ENCODE measurements at places on chromosomes 2 and 18.

DNA sequence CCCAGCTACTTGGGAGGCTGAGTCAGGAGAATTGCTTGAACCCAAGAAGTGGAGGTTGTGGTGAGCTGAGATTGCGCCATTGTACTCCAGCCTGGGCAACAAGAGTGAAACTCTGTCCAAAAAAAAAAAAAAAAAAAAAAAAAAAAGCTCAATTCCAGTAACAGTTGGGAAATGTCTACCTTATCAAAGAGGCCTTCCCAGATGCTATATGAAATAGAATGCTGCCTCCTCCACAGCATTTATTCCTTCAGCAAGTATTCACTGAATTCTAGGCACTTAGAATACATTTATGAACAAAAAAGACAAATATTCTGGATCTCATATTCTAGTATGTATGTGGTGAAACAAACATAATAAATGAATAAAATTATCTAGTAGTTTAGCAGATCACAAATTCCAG, 12.8 kb upstream of the CDK5R2 start:
- DNase-seq = no peak

- no peak for DNase-seq
Observed at GRCh38 chr2:237648016-237648381, 20.6 kb downstream of the LRRFIP1 start.

DNA sequence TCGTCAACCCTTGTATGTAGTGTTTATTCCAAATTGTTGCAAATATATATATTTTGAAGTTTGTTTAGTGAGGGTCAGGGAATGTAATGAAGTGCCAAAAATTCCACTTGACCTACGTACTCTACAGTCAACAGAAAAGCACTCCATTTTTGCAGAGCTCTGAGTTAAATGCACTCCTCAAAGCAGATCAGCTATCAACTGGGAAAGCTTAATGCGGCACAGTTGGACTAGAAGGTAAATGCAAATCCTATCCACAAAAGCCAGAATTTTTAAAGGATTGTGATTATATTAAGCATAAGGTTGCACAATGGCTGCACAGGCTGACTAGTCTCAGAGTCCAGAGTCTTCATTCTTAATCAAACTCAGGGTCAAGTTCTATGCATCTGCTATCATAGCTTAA, 577.1 kb downstream of the ARHGAP15 start:
- DNase-seq = no peak

DNA sequence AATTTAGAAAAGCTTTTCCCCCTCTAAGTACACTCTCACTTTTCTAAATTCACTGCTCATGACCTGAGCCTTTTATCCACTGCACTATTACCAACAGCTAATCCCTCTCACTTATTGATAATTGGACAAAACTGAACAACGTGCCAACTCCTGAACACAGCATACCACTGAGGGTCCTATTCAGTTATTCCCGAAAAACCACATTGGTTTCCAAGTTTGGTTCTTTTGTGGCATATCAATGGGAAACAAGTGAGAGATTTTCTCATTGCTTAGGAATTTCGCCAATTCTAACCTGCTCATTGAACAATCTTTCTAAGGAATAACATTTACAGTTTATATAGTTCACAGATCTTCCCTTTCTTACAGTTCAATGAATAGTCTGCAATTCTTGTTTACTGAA, 977.4 kb downstream of the TMEM182 start:
- no peak for DNase-seq

DNA sequence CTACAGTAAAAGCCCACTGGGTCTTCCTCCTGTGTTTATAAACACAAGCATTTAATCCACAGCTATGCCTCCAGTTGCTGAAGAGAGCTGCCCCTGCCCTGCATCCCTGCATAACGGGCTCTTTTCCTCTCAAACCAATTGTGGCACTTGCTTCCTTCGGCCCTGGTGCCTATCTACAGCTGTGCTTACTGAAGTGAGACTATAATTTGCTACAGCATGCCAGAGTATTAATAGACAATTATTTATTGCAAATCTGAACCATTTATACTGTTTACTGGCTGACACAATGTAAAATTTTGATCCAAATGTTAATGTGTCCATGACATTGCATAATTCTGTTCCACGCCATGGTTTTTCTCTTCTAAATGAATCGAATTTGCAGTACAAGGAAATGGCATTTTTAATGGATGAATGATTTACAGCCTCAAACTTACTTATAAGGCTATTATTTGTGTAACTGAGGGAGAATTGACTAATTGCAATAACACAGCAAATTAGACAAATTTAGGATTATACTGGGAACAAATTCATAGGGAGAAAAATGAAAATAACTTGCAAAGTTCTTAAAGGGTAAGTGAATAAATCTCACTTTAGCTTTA, 457.0 kb upstream of the HNRNPA3 start:
- DNase-seq = no peak

DNA sequence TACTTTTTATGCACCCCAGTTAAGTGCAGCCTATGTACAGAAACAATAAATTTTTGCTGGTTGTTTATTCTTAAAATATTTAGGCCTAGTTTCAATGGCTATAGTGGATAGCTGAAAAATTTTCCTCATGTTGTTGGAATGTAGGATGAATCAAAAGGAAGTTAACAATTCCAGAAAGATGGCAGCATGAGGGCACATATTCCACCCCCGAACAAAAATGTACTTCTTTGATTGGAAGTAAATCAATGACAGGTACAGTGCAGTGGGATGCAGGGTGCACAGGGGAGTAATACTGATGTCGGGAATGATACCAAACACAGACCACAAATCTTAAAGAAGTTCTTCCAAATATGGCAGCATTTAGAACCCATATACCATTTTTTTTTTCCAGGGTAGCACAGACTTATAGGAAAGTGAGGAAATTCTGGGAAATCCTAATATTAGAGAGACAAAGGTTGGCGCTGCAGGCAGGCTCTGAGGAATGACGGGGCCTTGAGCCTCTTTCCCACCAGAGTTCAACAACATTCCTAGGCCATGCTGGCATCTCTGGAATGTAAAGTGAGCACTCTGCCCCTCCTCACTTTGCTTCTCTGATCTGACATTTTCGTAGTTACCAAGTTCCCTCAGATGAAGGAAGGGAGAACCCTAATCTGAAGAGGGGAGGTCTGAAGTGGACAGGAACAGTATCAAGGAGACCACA, 36.6 kb upstream of the IKZF2 start:
- peak; percentile 63 for DNase-seq
